CD8-positive, alpha-beta T cell (primary cell): ENCODE measurements at places on chromosomes 4 and X.

- DNase-seq: peak; percentile 74
These were observed at the start of gene GALNT7 for GRCh38 chr4:173168396-173169177. Gene GALNT7 (plus strand): TSS chr4:173168811. CDS start chr4:173168836, 25 bp downstream.

DNA sequence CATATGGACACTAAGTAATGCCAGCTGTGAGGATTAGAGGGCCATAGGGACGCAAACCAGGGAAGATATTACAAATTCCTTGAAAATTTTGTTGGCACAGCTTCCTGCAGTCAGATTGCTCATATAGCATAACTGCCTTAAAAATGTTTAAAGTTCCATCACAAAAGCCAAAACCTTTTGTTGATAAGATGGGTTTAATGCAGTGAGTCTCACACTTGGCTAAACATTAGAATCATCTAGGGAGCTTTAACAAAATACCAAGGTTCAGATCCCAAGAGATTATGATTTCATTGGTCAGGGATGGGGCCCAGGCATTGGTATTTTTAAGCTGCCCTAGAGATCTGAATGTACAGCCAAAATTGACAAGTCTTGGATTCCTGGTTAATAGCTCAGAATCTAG is 376.5 kb upstream of the MAD2L1 start:
- no peak for DNase-seq

DNA sequence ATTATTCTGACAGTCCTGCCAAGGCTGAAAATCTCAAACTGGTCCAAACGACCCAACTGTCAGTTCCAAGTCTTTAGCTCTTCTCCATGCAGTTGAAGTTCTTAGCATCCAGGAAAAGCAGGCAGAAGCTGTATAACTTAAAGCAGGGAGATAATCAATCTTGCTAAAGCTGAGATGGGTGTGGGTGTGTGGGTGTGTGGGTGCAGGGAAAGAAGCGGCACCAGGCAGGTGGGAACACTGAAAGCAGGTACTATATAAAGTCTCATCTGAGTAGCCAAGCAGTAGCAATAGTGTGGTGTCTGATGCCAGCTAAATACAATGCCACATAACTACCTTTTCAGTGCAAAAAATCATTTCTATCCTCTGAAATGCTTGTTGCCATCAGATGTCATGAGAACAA is 69.7 kb upstream of the EGFL6 start:
- DNase-seq: no peak

GRCh38 chr4:91198951-91199350 is 1071.8 kb downstream of the CCSER1 start:
- DNase-seq: no peak

- DNase-seq: no peak
These were observed 57.5 kb downstream of the MAML3 start for GRCh38 chr4:140096483-140096861.

DNA sequence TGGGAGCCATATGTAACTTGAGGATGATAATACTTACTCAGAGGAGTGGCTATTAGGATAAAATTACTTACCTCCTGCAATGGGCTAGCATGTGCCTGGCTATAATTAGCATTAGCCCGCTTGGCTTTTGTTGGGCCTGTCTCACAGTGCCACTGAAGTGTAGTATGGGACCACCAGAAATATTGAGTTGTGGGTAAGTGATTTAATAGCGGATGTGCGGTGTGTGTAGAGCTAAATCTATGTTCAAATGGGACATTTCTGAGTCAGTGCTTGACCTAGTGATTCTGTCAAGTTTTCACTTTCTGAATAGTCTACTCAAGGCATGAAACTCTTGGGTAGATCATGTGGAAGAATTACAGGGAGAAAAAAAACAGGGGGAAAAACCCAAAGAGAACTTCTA is 3.5 kb upstream of the CLNK start:
- DNase-seq: no peak

DNA sequence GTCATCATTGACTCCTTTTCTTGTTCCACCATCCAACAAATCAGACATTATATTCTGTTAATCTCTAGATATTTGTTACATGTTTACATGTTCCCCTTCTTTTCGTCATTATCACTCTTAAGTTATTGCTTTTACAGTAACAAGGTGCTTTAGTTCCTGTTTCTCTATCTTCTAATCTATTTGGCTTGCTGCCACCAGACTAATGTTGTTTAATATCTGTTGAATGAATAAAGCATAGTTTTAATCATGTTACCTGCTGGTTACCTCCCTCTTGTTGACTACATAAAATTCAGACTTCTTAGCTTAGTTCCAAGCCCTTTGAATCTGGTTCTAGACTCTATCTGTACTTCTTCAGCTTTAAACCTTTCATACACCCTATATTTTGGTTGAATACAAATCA is 129.8 kb upstream of the TRIM2 start:
- no peak for DNase-seq

DNA sequence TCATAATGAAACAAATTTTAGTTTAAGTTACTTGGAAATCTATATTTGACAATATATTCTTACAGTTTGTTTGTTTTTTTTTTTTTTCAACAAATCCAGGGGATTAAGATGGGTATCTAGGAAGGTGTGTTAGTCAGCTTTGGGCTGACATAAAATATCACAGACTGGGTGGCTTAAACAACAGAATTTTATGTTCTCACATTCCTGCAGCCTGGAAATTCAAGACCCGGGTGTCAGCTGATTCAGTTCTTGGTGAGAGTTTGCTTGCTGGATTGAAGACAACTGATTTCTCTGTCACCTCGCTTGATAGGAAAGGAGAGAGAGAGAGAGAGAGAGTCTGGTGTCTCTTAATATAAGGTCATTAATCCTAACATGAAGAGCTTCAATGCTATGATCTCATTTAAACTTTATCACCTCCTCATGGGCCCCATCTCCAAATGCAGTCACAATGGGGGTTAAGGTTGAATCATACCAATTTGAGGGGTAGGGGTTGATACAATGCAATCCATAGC is 465.2 kb downstream of the CENPC start:
- no peak for DNase-seq

GRCh38 chr4:180809439-180809838 is 1433.8 kb upstream of the TENM3 start:
- DNase-seq: no peak

- no peak for DNase-seq
These were observed 71.7 kb downstream of the MID1 start for GRCh38 chrX:10548688-10549087.

GRCh38 chr4:81594490-81595159 is 122.9 kb upstream of the RASGEF1B start:
- no peak for DNase-seq

DNA sequence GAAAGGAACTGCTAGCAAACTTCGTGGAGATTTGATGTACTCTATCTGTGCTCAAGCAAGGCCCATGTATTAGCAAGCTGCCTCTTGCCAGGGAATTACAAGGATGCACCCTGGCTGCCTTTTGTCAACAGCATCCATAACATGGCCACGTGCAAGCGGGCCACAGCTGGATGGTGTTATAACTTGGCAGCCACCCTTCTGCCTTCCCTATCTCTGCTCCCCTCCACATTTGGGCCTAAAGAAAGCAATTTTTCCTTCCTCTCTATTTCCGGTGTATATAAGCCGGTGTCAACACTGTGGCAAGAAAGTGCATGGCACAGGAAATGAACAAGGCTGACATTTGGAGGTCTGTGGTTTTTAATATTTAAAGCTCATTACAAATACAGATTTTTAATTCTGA is 94.8 kb downstream of the CLNK start:
- DNase-seq: no peak

- no peak for DNase-seq
These were observed 216.9 kb downstream of the RELL1 start for GRCh38 chr4:37469286-37469685.

- DNase-seq: peak; percentile 77
These were observed 68.2 kb downstream of the ARHGAP10 start for GRCh38 chr4:147799986-147800555.
